CD8-positive, alpha-beta memory T cell (primary cell): ENCODE measurements at places on chromosomes 11 and 22.

DNA sequence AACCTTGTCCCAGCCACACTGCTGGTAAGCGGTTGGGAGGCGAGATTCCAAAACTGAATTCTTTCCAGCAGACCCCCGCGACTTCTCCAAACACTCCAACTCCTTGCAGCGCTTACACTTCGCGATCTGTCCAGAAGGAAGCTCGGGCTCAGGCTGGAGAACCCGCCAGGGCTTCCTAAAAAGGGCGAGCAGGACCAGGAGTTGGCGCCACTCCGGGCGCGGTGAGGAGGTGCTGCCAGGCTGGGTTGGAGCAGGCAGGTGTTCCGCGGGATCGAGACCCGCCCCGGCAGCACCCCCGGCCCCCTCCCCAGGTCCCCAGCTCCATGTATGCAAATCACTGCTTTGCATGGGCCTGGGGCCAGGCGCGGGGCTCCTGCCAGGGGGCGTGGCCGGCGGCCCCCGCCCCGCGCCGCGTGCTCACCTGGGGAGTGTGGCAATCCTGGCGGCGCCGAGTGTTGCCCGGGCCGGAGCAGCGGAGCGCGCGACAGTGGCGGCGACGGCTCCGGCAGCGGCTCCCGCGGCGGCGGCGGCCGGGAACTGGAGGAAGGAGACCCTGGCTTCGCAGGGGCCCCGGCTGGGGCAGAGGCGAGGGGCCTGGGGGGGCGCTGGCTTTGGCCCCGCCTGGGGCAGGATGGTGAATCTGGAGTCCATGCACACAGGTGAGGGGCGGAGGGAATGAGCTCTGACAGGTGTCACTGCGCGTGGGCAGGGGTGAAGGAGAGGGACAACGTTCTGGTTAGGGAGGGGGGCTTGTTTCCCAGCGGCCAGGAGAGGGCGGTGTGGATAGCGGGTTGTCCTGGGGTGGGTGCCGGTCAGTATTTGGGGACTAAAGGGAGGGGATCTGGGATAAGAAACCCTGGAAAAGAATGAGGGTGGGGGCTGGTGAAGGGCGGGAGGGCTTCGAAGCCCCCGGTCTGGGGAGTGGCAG is at the start of gene POU2F3:
Gene POU2F3 (plus strand): TSS at position 428 of the 928 bp plus-strand sequence. CDS start 204 bp downstream, at position 632.
- no peak for DNase-seq

DNA sequence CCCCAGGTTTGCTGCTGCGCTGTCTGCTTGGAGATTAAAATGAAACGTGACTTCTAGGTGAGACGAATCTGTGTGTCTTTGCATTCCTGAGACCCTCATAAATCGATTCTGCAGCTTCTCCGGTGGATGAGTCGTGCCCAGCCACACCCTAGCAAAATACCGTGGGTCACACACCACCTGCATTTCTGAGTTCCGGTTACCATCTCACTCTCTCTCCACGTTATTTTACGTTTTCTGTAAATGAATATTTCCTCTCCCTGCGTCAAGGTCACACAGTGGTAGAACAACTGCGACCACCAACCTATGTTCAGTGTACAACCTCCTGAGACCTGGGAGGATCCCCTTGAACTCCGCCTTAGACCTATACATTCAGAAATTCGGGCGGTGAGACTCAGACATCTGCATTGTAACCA is 1.1 kb downstream of the YWHAH start:
- no peak for DNase-seq

DNA sequence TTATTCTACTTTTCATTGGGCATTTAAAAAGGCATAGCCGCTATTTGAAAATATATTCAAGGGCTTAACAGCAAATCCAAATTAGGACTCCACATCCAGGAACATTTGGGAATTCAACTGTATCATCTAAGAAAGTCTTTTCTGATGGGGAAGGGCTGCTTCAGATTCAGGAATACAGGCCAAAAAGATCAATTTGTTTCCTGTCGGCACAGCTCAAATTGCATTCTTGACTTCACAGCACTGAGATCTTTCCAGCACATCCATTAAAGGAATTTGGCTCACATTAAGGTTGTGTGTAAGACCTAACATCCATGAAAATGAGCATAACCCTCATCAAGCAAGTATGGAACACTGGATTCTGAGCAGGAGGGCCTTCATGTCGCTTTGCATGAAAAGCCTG is 1169.5 kb upstream of the CCDC90B start:
- DNase-seq, result no peak

- DNase-seq, result no peak
Measured at GRCh38 chr22:48811885-48812284, 1015.8 kb downstream of the BRD1 start.

DNA sequence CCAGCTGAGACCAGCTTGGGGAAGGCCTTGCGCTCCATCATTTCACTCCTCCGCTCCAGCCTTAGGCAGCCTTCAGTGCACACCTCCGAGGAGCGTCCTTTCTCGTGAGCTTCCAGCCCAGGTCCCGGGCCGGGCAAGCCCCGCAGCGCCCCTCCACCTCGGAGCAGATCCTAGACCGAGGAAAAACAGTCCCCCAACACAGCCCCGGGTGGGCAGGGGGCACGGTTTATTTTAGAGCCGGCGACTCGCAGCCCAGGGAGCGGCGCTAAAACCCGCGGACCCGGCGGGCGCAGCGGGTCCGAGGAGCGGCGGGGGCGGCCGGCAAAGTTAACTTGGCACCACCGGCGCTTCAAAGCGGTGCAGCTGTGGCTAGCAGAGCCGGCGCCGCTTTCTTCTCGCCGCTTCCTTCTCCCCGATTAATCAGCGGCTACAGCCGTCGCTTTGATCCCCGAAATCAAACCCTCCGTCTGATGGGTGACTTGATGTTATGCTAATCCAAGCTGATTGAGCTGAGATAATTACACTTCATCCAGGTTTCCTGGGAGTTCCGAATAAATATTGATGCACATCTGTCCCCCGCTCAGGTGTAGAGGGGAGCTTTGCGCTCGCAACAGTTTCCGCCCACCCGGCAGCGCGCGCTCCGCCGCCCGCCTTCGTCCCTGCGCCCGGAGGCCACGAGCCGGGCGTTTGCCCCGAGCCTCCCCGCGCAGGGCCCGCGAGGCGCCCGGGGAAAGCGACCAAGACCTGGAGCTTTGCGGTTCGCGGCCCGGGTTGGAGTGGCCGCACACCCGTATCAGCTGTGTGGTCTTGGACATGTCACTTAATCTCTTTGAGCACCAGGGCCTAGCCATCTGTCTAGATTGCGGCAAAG is 192.7 kb downstream of the BUD13 start:
- no peak for DNase-seq

DNA sequence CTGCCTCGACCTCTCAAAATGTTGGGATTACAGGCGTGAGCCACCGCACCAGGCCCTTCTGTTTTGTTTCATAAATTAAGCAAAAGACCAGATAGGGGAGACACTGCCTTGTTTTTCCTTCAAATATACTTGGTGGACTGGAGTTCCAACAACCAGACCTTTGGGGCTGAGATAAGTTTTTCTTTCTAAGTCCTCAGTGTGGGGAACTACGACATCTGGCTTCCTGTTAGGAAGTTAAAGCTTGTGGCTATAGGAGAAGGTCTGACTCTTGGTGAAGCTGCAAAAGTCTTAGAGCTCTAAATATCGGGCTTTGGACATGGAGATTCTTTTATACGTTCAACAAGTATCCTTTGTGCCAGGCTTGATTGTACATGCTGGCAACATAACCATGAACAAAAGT is 64.1 kb upstream of the EED start:
- DNase-seq, result no peak

DNA sequence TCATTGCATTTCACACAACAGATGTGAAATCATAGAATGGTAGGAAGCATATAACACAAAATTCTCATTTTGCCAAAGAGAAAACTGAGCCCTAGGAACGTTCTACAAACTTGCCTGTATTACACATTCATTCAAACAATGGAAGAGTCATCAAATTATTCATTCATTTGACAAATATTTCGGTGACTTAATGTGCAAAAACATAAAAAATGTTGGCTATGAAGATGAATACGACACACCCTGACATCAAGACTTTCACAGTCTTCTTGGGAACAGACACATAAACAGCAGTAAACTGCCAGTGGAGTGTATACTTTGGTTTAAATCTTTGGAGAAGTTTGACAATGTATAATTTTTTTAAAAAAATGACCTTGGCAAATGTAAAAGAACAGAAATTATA is 20.4 kb upstream of the C11orf87 start:
- no peak for DNase-seq

GRCh38 chr11:35089666-35090065 is 49.3 kb upstream of the CD44 start:
- no peak for DNase-seq

DNA sequence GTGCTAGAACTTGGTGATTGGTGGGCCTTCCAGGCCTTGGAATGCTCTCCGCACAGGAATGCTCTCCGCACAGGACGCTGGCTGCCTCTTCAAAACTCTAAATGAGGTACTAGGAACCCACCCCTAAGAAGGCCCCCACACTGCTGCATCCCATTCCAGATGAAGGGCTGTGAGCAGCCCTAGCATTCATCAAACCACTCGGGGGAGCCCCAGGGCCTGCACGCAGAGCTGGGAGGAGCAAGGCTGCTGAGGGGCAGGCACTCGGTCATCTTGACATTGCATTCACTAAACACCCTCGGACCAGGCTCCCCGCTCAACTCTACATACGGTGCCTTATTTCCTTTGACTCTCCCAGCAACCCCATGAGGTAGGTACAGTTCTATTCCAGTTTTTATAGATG is 49.2 kb upstream of the EMID1 start:
- no peak for DNase-seq

DNA sequence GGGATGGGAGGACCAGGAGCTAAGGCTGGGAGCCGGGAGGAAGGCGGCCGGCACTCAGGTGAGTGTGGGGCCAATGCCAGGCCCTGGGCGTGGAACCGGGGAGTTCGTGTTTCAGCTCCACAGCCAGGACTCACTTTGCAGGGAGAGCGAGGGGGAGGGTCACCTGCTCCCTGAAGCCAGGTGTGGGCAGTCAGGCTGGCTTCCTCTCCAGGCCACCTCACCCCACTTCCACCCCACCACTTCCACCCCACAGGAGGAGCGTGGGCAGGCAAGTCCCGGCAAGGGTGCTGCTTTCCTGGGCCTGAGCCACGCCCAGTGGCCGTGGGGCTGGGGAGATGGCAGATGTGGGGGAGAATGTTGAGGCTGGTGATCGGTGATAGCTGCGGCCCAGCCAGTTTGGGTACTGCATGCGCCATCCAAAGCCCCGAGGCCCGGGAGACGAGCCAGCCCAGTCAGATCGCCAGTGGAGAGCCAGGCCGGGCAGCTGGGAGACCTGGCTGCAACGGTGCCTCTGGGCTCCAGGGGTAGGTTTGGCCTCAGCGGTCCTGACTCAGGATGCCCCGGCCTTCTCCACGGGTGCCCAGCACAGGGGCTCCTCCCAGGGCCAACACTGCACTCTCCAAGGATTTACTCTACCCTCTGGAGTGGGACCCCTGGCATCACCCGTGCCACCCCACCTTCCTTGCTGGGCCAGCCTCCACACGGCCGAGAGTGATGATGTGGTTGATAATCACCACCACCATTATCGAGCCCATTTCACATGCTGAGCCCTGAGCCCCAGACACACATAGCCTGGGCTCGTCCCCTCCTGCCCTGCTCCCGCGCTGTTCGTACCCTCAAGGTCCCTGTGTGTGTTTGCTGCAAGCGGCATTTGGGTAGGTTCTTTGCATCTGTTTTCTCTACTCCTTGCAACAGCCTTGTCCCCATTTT is 93.8 kb downstream of the WNT7B start:
- DNase-seq, result no peak
